ENCODE measurements at places on chromosomes 7 and 10.
A peak's percentile ranks its signal among the peaks of the same experiment; 100 is the strongest.

DNA sequence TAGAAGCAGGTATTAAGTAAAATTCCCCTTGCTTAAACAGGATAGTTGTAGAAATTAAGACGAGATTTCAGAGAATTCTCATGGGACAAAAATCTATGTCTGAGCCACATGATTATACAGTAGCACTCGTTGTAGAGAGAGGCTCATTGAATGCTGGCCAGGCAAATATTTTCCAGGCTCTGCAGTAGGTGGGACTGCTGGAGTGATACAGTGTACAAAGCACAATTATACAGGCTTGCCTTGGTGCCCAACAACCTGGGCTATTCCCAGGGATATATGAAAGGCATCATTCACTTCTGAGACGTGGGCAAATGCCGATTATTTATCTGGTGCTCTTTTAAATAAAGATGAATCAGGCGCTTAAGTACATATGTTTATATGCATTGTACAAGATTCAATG is 380.6 kb downstream of the PHTF2 start:
- DNase-seq, result no peak

DNA sequence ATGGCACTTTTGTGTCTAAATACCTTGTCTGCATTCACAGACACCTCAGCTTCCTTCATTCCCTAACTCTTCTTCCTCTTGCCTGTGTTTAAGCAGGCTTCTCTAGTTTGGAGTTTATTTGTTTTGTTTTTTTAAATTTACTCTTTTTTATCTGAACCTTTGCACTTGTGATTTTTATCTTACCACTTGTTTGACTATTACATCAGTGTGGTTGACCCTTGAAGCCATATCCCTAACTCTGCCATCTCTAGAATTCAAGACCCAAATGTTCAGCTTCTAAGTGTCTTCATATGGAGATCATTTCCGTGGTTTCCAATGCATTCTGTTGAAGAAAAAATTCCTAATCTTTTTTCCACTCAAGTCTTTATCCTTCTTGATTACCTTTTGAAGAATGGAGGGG is 233.3 kb downstream of the KIAA1217 start:
- no peak for DNase-seq

- DNase-seq, result no peak
Observed at GRCh38 chr7:122200888-122201287, 56.8 kb upstream of the AASS start.

- no peak for DNase-seq
Observed at GRCh38 chr10:102773320-102773719, 29.6 kb downstream of the WBP1L start.

DNA sequence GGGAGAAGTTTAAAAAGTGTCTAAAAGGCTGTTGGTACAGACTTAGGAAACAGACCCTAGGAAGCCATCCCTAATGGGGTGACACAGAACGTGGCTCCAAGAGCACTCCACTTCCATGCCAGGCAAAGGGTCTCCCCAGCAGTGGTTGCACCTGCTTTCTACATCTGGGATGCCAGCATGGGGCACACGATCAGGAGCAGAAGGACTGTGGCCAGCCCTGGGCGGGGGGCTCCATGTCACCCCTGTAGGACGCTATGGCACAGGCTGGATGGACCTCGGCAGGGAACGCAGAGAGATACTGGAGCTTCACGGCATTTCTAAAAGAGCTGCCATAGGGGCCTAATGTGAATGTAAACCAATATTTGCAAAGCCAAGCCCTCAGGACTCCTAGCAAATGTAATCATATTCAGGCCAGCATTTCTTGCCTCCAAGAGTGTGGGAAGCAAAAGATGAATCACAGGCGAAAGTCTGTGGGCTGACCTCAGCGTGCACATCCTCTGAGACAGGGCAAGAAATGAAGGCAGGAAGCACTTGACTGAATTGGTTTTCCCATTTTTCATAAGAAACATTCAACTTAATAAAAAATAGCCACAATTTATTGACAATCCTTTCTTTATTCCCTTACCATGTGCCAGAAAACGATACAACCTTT is 93.9 kb downstream of the ATXN7L1 start:
- DNase-seq, result peak; percentile 85

GRCh38 chr10:17240616-17241015 is 12.6 kb downstream of the VIM start:
- peak; percentile 17 for DNase-seq

- DNase-seq, result no peak
Observed at GRCh38 chr7:151281686-151282085, 33.2 kb upstream of the SMARCD3 start.

- peak; percentile 62 for DNase-seq
Observed at GRCh38 chr7:37247861-37248260, 200.8 kb downstream of the ELMO1 start.

- peak; percentile 70 for DNase-seq
Observed at GRCh38 chr10:63554657-63555056, 33.5 kb downstream of the REEP3 start.

GRCh38 chr7:47947355-47947749 is 914 bp downstream of the PKD1L1 start:
- no peak for DNase-seq

GRCh38 chr7:87152897-87153641 is 816 bp downstream of the DMTF1 start:
- peak; percentile 65 for DNase-seq

- no peak for DNase-seq
Observed at GRCh38 chr7:140592964-140593671, 47.5 kb downstream of the DENND2A start.

DNA sequence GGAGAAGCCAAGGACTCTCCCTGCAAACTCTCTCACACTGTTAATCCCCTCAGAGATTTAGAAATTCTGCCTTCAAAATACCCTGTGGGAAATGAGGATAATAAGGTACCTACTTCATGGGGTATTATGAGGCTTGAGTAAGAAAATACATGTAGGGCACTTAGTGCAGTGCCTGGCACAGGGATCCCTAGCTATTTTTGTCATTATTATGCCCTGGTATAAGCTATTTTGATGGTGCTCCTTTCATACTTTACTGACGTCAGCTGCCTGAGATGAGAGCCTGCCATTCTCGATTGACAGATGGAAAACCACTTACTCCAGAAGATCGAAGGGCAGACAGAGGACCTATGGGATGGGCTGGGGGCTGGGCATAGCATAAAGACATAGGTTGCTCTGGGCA is 30.1 kb downstream of the MKX start:
- DNase-seq, result no peak

DNA sequence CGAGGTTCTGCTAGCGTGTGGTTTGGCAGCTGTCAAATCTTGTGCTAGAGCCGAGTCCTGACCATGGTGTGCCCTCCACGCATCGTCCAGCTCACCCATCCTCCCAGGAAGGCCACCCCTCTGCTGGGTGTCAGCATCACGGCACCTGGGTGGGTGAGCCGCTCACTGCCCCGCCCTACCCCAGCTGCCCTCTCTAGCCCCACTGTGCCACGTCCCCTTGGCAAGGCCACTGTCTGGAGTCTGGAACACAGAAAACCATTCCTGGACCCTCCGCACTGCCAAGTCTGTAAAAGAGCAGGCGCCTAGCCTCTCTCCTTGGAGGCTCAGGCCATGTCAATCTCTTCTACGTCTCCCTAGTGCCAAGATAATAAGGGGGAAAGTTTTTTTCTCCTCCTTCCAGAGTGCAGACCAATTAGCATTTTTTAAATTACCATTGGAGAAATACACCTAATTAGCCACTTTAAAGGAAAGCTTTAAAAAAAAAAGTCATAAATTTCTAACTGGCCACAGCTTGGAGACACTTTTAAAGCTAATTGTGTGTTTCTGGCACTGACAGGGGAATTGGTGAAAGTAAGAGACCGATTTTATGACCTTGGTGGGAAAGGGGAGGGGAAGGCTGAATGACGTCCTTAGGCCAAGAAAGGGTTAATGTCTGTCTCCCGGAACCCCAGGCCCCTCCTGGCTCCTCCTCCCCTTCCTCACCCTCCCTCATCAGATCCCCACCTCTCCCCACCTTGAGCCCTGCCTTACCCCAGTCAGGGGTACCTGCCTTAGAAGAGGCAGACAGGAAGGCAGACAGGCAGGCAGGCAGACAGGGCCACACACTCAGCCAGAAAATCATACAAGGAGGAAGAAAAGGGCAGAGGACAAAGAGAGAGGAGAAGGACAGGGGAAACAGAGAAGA is 151.2 kb downstream of the PLXNA4 start:
- DNase-seq, result no peak

- no peak for DNase-seq
Observed at GRCh38 chr10:126463286-126463685, 75.0 kb upstream of the ADAM12 start.

GRCh38 chr10:35795131-35795824 is 153.2 kb upstream of the FZD8 start:
- DNase-seq, result no peak

GRCh38 chr7:83119026-83119382 is 43.7 kb downstream of the PCLO start:
- no peak for DNase-seq

DNA sequence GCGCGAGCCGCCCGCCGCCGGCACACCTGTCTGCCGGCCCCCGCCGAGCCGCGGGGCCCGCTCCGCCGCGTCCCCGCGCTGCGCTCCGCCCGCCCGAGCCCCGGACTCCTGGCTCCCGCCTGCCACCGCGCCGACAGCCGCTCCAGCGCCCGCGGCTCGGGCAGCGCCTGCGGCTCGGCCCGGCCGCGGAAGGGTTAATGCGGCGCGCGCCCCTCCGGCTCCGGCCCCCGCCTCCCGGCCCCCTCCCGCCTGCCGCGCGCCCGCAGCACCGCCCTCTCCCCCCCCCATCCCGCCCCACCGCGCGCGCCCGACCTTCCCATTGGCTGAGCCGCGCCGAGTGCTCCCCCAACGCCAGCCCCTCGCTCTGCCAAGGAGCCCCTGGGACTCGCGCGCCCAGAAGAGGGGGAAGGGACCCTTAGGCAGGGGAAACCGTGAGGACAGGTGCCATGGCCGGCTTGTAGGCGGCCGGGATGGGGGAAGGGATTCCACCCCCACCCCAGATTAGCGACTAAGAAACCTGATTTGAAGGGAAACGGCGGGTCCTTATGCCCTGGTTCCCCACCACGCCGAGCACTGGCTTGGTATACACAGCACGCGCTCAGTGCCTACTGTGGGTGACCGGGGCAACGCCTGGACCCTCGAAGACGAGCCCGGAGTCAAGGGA is at the start of gene KCNH2:
Gene KCNH2, minus strand, starts transcription at position 196 of the 664 bp plus-strand sequence. CDS start 408 bp downstream, outside the sequence.
- peak; percentile 25 for DNase-seq

DNA sequence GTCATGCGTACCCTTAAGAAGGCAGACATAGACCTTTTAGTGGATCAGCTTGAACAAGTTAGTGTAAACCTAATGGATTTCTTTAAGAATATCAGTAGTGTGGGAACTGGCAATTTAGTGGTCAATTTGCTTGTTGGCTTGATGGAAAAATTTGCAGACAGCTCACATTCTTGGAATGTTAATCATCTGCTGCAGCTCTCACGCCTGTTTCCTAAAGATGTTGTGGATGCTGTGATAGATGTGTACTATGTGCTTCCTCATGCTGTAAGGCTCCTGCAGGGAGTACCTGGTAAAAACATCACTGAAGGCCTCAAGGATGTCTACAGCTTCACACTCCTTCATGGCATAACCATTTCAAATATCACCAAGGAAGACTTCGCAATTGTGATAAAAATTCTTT is 103.4 kb downstream of the ABCA13 start:
- DNase-seq, result peak; percentile 14

DNA sequence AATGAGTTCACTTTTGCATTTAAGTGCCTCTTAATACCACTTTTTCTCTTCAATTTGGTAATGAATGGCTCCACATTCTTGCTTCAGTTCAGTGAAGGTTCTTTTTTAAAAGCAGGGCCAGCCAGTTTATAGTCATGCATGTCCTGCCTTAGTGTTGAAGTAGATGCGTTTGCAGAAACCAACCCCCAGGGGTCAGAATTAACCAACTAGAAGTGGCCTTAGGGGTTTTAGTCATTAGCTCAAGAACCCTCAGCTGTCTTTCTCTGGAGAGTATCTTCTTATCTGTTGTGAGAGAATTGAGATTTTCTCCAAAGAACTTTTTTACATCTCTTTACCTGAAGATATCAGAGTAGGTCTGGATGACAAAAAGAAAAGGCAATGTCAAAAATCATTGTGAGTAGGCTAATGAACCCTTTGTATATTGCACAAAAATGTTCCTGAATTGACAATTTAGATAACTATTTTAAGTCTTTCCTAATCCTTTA is 82.2 kb downstream of the PIK3CG start:
- peak; percentile 86 for DNase-seq

GRCh38 chr7:112714917-112715316 is 75.3 kb downstream of the TMEM168 start:
- no peak for DNase-seq

GRCh38 chr10:124122211-124122610 is 28.8 kb upstream of the CHST15 start:
- no peak for DNase-seq

GRCh38 chr10:59885430-59886134 is 20.8 kb downstream of the CCDC6 start:
- no peak for DNase-seq
